ENCODE measurements at places on chromosomes 3 and 15.

DNA sequence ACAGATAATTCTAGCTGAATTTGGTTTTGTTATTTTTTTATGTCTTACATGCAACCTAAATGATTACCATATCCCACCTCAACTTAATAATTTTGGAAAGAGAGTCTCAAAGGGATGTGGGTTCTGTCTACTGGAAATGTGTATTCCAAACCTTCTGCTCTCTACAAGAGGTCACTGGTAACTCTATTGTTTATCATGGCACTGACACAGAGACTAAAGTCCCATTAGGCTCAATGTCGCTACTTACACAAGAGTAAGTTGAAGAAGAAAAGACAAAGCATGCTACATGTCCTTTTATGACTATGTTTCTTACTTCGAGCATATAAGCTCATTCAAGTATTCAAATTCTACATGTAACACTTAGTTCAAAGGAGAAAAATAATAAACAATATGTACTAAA lies 460.3 kb upstream of the EPHA6 start:
- DNase-seq: no peak

DNA sequence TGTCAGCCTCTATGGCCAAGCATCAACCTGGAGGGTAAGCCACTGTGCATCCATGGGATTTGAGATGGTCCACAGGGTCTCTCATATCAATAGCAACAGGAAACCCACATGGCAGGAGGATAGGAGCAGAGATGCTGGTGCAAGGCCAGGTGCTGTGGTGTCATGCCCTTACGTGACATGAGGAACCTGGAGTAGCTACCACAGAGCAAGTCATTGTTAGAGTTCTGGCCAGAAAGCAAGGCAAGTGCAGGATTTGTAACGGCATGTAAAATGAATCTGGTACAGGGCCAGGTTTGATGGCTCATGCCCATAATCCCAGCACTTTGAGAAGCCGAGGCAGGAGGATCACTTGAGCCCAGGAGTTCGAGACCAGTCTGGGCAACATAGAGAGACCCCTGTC lies 14.8 kb upstream of the ZNF774 start:
- DNase-seq: no peak

- DNase-seq: no peak
These were observed 249.0 kb downstream of the NFKBIZ start for GRCh38 chr3:102098130-102098885.

DNA sequence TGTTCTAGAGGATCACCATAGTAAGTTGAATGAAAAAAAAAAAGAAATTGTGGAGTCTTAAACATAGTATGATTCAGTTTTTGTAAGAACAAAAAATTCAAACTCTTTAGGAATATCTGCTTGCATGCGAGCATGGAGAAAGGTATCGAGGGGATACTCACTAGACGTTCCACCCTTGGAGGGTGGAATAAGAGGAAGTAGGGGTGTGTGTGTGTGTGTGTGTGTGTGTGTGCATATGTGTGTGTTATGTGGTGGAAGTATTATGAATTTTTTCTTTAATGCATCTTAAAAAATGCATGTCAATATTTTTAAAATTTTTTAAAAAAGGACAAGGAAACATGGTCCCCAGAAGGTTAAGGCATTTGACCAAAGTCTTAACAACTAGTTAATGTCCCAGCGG lies 26.5 kb upstream of the SIAH2 start:
- no peak for DNase-seq

DNA sequence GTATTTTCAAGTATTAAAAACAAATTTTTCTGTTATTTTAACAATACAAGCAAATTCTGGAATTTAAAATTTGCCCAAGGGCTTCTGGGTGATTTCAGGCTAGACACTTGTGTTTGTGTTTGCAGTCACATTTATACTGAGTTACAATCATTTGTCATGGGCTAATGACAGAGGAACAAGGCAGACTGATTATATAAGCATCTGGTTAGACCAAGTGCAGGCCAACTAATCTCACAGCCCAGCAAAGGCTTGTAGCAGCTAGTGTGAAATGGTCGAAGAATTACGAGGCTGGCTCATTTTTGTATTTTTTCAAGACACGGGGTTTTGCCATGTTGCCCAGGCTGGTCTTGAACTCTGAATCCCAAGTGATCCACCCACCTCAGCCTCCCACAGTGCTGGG lies 52.1 kb downstream of the CMTM8 start:
- DNase-seq: no peak

GRCh38 chr3:131007256-131007655 lies 19.4 kb downstream of the ASTE1 start:
- no peak for DNase-seq

DNA sequence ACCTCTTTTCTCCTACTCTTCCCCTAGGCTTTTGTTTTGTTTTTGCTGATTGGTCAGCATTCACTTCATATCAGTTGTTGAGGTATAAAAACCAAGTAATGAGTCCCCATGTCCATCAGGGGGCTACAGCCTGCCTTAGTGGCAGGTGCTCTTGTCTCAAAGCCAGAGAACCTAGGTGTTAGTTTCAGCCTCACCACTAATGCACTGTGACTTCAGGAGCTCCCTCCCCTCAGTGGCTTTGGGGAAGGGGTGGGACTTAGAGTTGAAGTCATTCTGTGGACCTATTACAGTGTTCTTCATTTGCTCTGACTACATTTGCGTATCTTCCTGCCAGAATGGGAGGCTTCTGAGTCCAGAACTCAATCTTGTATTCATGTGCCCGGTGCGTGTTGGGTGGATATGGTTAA lies 41.6 kb downstream of the NR2C2 start:
- peak; percentile 81 for DNase-seq

- DNase-seq: peak; percentile 16
These were observed 141.0 kb upstream of the MYRIP start for GRCh38 chr3:39668420-39668819.

GRCh38 chr3:42600958-42601675 lies 631 bp downstream of the NKTR start:
- peak; percentile 27 for DNase-seq

DNA sequence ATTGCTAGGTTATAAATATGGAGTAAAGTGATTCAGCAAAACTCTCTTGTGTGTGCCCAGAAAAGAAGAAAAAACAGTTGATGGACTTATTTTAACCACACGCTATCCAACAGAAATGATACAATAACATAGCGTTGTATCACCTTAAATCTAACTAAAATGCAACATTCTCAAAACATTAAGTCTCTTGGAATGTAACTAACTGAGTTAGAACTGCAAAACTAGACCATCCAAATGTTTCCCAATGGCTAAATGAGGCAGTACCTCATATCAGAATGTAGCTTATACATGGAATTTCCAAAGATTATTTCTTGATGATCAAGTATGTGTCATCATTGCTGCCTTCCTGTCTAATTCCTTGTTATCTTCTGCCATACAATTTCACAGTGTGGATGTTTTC lies 187.9 kb downstream of the CNTN3 start:
- DNase-seq: no peak

DNA sequence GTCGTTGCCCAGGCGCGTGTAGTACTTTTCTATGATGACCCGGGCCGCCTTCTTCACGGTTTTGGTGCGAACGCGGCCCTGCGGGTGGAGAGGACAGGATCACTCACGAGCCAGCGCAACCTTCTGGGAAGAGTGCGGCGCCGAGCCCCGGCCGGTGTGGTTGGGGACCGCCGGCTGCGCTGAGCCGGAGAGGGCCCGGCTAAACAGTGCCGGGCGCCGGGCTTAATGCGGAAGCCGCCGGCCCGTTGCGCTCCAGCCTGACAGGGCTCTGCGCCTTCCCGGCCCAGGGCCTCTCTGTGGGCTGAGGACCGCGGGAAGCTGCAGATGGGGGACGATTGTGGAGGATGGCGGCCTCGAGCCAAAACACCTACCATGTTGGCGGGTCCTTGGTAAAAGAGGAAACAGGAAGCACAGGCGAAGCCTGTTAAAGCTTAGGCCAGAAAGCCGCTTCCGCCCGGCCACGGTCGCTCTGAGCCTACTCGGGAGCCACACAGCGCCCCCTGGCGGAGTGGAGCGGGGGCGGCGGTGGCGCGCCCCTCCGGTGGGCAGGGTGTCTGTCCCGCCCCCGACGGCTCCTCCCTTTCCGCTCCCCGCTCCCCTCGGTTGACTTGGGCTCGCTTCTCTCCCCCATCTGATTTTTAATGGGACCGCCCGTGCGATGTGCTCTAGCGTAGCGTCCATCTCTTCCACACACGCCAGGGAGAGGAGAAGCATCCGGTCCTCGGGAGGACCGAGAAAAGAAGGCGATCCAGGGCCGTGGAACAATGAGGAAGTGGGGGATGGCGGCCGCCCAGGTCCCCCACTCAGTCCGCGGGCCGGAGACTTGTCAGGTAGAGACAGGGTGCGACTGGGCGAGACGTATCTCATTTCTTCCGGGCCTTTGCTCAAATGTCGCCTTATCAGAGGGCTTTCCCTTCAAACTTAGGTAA lies at the start of gene RPS17:
RPS17 (minus strand) TSS at position 403 of the 929 bp plus-strand sequence; CDS start at position 374, 29 bp downstream.
- peak; percentile 99 for DNase-seq

DNA sequence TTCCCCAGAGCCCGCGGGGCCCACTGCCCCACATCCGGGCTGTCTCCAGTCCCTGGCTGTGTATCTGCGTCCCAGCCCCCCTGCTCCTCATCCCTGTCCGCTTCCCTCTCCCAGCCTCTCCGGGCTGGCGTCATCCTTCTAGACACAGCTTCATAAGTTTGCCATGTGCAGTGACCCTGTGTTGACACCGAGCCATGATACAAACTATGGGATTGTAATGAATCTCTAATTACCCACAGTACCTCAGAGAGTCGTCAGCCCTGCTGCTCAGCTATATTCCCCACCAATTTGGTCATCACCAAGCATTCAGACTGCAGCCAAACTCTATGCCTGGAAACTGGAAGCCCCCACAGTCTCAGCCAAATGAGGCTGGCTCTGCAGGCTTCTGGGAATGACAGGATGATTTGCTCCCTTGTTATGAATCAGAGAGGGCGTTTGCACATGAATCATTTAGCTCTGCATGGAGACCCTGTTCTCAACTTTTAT lies 466.1 kb upstream of the ATP11B start:
- DNase-seq: no peak

DNA sequence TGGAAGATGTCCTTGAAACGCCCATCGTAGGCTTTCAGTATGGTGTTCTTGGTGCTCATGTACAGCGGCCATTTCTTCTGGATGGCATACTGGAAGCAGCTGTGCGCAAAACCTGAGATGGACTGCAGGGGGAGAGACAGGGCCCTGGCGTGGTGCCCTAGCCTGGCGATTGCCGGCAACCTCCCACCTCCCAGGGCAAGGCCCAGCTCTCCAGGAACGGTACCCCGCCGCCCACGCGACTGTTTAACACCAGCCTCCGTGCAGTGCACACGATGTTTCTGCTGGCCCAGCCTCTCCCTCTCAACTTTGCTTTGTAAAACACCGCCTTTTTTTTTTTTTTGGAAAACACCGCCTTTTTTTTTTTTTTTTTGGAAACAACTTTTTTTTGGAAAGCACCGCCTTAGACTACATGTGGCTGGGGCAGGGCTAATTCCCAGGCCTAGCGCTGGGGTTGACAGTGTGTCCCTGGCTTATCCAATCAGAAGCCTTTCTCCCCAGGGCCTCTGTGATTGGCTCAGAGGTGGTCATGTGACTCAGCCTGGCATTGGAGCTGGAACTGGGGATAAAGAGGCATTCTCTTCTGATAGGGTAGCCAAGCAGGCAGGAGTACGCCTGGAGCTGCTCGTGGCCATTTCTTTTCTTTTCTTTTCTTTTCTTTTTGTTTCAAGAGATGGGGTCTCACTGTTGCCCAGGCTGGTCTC lies 14.7 kb downstream of the IDH2 start:
- DNase-seq: peak; percentile 40

GRCh38 chr15:68460166-68460565 lies 28.2 kb upstream of the ITGA11 start:
- no peak for DNase-seq

All from germinal center (tissue), 1 donor.